ENCODE measurements at places on chromosomes 12 and 14. TPM values are rescaled to one million over a fixed set of nuclear protein-coding genes. Genes with fewer than 3 reads are reported as not detected.
A peak's percentile ranks its signal among the peaks of the same experiment; 100 is the strongest.

Gene TEX52
- total RNA-seq, result not detected

Gene CCDC88C
- total RNA-seq, result 5.8 TPM

Gene CFAP73
- not detected for total RNA-seq

Gene SLCO1B3
- total RNA-seq, result not detected

Gene CIDEB
- total RNA-seq, result 10.4 TPM

Gene AHSA1
- total RNA-seq, result 121 TPM

Gene PRH2
- total RNA-seq, result not detected

Gene TAS2R10
- 1.3 TPM for total RNA-seq

Gene VRTN
- total RNA-seq, result not detected

Gene CD69
- total RNA-seq, result 11.5 TPM

Gene RPL36AL
- total RNA-seq, result 269 TPM

GRCh38 chr12:6925239-6925539 is 2.6 kb upstream of the ATN1 start:
- H3K4me3 ChIP-seq, result no peak overlapping the region
- H3K27ac ChIP-seq, result peak overlapping the region; percentile 99
- no peaks in the 10 kb centered on the region for H3K36me3 ChIP-seq
- peaks cover 24% of the 10 kb centered on the region for H3K4me1 ChIP-seq
- H3K27me3 ChIP-seq, result no peaks in the 10 kb centered on the region
- DNase-seq, result no peak

DNA sequence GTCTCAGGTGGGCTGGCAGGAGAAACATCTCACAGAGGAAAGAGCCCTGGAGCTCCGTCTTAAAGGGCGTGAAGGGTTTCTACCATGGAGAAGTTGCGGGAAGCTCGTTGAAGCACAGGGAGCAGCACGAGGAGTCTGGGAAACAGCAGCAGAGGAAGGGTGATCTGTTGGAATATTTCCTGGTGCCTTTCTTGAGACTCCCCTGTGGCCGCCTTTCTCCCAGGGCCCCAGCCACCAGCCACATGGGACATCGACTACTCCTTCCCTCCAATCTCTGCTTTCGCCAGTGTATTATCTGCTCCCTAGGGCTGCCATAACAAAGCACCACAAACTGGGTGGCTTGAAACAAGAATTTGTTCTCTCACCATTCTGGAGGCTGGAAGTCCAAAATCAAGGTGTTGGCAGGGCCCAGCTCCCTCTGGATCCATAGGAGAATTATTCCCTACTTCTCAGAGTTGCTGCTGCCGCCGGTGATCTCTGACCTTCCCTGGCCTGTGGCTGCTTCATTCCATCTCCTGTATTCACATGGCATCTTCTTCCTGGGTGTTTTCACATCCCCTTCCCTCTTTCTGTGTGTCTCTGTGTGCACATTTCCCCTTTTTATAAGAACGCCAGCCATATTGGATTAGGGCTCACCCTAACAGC is 152.8 kb upstream of the GSC start:
- H3K36me3 ChIP-seq, result no peaks in the 10 kb centered on the region
- no peak overlapping the region for H3K27ac ChIP-seq
- H3K4me1 ChIP-seq, result no peaks in the 10 kb centered on the region
- H3K4me3 ChIP-seq, result no peak overlapping the region

DNA sequence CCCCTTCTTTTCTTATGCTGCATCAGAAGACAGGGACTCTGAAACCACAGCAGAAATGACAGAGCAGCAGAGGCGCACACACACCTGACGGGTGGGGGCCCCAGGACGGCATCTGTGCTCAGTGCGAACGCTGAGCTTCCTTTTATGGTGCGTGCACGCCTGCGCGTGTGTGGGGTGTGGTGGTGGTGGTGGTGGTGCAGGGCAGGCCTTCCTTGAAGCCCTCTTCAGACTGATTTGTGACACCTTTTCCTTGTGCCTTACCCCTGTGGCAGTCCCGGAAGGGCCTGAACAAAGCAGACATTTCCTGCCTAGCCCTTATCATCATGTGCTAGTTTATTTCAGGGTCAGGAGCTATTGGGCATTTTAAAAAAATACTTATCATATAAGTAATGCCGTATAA is 75.7 kb downstream of the TSPAN9 start:
- H3K36me3 ChIP-seq, result no peaks in the 10 kb centered on the region
- H3K27me3 ChIP-seq, result no peaks in the 10 kb centered on the region
- H3K4me3 ChIP-seq, result no peak overlapping the region
- DNase-seq, result no peak

- DNase-seq, result peak; percentile 44
- H3K36me3 ChIP-seq, result no peaks in the 10 kb centered on the region
- H3K27ac ChIP-seq, result no peak overlapping the region
These were observed 45.4 kb downstream of the DCAF5 start for GRCh38 chr14:69107407-69108003.

GRCh38 chr14:91869556-91869955 is 2.2 kb upstream of the TC2N start:
- DNase-seq, result no peak
- peak overlapping the region; percentile 27 for H3K27ac ChIP-seq
- H3K4me3 ChIP-seq, result no peak overlapping the region
- peaks cover 27% of the 10 kb centered on the region for H3K4me1 ChIP-seq
- H3K36me3 ChIP-seq, result no peaks in the 10 kb centered on the region
- no peaks in the 10 kb centered on the region for H3K27me3 ChIP-seq

DNA sequence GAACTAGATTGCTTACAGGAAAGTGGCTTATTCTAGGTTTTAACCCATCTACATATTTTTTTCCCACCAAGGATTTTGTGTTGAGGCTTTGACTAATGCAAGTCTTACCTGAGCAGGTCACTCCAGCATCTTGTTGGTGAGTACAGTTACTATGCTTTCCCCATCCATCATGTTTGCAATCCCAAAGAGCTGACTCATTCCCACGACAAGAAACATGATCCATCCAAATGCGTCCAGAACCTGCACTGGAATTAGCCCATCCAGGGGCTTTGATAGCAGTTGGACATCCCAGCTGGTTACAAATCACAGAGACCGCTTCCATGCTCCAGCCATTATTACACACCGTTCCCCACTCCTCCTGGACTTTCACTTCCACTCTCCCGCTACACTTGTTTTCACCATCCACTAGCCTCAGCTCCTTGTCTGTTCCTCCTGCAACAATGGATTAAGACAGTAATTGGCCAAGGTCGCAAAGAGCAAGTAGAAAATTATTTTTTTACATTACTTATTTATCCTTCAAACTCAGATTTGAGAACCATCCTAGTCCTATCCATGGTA is 2.5 kb downstream of the CD163 start:
- no peak overlapping the region for H3K27ac ChIP-seq
- no peak for DNase-seq
- H3K4me3 ChIP-seq, result peak overlapping the region; percentile 15
- no peaks in the 10 kb centered on the region for H3K4me1 ChIP-seq
- no peaks in the 10 kb centered on the region for H3K27me3 ChIP-seq
- no peaks in the 10 kb centered on the region for H3K36me3 ChIP-seq

DNA sequence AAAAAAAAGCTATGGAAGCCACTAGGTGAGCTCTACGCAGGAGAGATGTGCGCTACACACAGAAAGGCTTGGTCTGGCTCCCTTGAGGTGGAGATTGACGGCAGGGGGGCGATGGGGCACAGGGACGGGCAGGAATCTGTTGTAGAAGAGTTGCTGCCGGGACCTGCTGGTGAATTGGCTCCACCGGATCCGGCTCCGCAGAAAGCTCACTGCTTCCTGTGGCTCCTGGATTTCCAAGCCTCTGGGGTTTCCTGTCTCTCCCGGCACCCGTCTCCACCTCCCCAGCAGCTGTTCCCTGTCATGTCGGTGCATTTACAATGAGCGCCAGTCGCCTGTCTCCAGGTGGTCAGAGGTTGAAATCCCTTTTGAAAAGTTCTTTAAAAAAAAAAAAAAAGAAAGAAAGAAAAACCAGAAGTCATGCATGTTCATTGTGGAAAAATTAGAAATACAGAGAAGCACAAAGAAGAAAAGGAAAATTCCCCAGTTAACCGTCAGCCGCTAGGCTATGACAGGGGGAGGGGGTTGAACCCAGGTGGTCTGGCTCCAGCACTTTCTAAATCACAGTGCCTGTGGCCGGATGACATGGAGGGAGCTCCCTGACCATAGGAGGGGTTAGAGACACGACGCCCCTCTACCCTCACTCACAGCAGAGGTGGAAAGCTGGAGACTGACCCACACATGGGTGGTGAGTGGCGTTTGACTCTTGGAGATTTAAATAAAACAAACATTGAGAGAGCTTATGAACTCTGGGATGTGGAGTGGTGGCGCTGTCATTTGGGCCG is 20.8 kb downstream of the FAM222A start:
- no peaks in the 10 kb centered on the region for H3K36me3 ChIP-seq
- DNase-seq, result no peak
- H3K27ac ChIP-seq, result no peak overlapping the region
- H3K4me1 ChIP-seq, result peaks cover 5% of the 10 kb centered on the region

- H3K27ac ChIP-seq, result no peak overlapping the region
- H3K36me3 ChIP-seq, result no peaks in the 10 kb centered on the region
- H3K27me3 ChIP-seq, result no peaks in the 10 kb centered on the region
- no peak for DNase-seq
These were observed 143.9 kb upstream of the FUT8 start for GRCh38 chr14:65268594-65268993.

DNA sequence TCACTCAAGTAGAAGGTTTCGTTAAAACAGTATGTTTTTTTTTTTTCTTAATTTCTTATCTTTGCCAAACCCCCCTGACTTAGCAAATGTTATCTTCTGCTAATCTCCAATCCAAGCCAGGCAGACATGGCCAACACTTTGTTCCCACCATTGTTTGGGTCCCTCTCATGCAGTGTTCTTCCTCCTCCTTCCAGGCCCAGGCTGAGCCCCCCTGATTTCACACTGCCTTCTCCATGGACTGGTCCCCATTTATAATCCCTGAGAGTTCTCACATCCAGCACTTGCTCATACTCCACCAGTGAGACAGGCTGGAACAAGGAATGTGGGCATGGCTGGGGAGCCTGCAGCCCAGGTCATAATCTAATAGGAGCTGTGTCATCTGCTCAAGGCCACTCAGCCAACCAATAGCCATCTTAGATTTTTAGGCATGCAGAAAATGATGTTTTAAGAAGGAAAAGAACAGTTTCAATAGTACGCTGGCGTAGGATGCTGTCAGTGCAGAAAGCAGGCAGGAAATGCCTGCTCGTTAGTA is 238.4 kb upstream of the CCDC196 start:
- H3K4me1 ChIP-seq, result no peaks in the 10 kb centered on the region
- no peak overlapping the region for H3K27ac ChIP-seq
- H3K4me3 ChIP-seq, result no peak overlapping the region
- DNase-seq, result no peak
- no peaks in the 10 kb centered on the region for H3K36me3 ChIP-seq

- no peaks in the 10 kb centered on the region for H3K27me3 ChIP-seq
- peak overlapping the region; percentile 95 for H3K4me3 ChIP-seq
- peak; percentile 32 for DNase-seq
- H3K36me3 ChIP-seq, result no peaks in the 10 kb centered on the region
These were observed 2.1 kb downstream of the CKAP4 start for GRCh38 chr12:106245767-106246166.

DNA sequence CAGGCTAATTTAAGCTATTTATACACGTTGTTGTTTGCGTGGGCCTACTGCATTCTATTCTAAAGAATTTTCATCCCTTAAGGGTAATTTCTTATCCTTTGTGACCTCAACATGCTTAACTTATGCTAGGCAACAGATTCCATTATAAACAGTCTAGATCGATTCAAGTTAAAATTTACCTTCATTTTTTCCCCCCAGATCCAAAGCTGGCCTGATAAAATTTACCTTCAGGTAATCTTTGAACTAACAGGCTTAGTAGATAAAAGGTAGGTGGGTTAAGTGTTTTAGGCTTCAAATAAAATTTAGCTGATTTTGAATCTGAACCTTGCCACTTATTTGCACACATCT is 389 bp upstream of the CCNB1IP1 start:
- peak overlapping the region; percentile 63 for H3K4me3 ChIP-seq
- H3K27ac ChIP-seq, result peak overlapping the region; percentile 83
- H3K4me1 ChIP-seq, result no peaks in the 10 kb centered on the region
- no peaks in the 10 kb centered on the region for H3K27me3 ChIP-seq
- DNase-seq, result no peak
- H3K36me3 ChIP-seq, result peaks cover 2% of the 10 kb centered on the region

- no peaks in the 10 kb centered on the region for H3K27me3 ChIP-seq
- no peak for DNase-seq
- no peak overlapping the region for H3K4me3 ChIP-seq
- no peak overlapping the region for H3K27ac ChIP-seq
- no peaks in the 10 kb centered on the region for H3K4me1 ChIP-seq
These were observed 25.8 kb downstream of the TAOK3 start for GRCh38 chr12:118346895-118347294.

DNA sequence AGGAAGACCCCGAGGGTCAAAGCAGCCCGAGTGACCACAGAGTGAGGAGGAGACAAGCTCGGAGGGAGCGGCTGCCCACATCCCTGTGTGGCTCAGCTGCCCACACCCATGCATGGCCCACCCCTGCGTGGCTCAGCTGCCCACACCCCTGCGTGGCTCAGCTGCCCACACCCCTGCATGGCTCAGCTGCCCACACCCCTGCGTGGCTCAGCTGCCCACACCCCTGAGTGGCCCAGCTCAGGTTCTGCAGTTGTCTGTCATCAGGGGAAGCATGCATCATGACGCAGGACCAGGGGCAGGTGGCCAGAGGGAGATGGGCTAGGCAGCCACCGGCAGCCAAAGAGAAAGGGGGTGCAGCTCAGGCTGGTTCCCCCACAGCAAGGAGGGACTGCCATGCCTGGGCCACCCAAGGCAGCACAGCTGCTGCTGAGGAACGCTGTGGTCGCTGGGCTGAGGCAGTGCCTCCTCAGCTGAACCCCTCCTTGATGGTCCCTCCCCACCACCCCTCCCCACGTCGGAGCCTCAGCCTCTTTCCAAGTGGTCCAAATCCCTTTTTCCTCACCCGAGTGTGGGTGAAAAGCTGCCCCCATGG is 33.3 kb upstream of the NUDT14 start:
- H3K36me3 ChIP-seq, result no peaks in the 10 kb centered on the region
- H3K27ac ChIP-seq, result no peak overlapping the region
- no peaks in the 10 kb centered on the region for H3K4me1 ChIP-seq
- H3K4me3 ChIP-seq, result no peak overlapping the region
- H3K27me3 ChIP-seq, result no peaks in the 10 kb centered on the region
- DNase-seq, result no peak

GRCh38 chr12:66776974-66777373 is 98.1 kb upstream of the GRIP1 start:
- no peak overlapping the region for H3K4me3 ChIP-seq
- H3K27ac ChIP-seq, result no peak overlapping the region
- no peaks in the 10 kb centered on the region for H3K4me1 ChIP-seq
- no peak for DNase-seq
- H3K36me3 ChIP-seq, result no peaks in the 10 kb centered on the region

DNA sequence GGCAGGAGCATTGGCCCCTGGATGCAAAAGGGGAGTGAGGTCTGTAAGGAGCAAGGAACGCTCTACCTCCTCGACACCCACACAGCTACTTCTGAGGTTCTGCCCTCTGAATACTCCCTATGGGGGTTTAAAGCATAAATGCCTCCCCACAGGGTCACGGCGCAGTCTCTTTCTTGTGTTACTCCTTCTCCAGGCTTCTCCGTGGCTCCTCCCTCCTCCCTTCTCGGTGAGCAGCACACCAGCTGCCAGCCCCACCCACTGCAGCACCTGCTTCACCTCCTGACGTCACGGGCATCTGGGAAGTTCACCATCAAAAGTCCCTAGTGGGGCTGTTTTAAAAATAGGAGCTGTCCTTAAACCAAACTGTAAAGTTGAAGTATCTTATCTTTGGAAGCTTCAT is 67.3 kb downstream of the SPTB start:
- no peak overlapping the region for H3K27ac ChIP-seq
- no peaks in the 10 kb centered on the region for H3K36me3 ChIP-seq
